ENCODE measurements at places on chromosomes 16 and 17.

DNA sequence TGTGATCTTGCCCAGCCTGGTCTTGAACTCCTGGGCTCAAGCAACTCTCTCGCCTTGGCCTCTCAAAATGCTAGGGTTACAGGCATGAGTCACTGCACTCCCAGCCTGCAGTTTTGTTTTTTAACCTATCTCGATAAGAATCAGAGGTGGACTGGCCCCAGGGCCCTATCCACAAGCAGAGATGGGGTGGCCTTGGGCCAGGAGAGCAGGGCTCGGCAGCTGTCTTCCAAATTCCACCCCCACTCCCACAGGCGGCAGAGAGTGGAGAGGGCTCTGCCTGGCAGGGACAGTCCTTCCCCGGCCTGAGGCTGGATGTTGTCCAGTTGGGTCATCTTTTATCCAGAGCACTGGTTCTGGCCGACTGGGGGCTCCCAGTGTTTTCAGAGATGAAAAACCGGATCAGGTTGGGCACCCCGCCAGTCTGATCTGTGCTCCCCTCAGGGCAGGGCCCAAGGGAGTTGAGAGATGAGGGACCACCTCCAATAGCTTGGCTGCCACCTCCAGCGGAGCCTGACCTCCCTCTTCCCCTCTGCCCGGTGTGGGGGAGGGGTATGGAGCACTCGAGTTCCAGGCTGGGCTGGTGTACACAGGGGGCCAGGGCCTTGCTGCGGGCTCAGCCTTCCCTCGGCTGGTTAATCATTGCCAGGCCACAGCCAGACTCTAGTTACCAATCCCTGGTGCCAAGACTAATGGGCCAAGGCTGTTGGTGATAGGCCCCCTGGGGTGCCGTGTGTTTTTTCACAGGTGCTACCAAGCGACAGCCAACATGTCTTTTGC lies 30.3 kb upstream of the MYO15B start:
- no peak for DNase-seq

GRCh38 chr17:4940555-4941318 lies 669 bp downstream of the RNF167 start:
- no peak for DNase-seq

- peak; percentile 57 for DNase-seq
Observed at GRCh38 chr16:83955218-83956130, 2.4 kb downstream of the OSGIN1 start.

DNA sequence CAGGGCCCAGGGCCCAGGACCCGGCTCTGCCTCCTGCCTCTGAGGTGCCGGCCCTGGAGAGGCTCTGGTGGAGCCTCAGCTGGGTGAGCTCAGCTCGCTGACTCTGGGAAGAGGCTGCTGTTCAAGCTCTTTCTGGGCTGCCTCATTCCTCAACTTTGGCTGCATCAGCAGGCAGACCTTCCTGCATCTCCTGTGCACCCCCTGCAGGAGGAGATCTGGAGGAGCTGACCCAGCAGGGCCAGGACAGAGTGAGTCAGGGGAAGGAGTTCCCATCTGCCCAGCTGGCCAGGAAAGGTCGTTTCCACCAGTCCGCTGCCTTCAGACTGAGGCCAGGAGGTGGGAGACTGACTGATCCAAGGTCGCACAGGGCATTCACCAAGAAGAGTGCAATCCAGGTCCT lies 10.7 kb downstream of the CRHR1 start:
- DNase-seq = no peak

DNA sequence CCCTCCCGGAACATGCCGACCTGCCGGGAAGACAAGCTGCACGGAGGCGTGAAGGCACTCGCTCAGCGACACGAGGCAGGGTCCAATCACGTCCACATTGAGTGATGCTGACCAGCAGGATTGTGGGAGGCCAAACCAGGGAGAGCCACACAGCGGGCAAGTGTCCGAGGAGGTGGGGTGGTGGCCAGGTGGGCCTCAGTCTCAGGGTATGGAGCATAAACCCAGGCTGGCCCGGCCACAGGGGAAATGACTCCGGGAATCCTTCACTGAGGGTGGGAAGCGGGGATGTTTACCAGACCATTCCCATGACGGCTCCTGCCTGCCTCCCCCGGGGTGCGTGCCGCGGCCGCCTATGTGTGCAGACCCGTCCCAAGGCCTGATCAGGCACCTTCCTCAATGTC lies 62.5 kb downstream of the RPH3AL start:
- no peak for DNase-seq

DNA sequence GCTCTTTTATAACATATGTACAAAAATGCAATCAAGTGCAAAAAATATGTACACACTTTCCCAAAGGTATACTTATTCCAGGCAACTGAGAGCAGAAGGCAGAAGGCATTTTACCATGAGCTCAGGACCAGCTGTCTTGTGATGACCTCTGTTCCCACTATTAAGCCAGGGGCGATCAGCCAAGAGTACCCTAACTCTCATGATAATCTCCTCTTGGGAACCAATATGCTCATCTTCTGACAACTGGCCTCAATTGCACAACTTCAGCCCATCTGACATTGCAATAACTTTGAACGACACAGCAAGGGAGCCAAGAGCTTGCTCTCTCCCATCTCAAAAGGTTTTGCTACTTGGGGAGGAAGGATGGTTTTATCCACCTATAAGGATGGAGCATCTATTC lies 471.9 kb downstream of the HS3ST3B1 start:
- no peak for DNase-seq

DNA sequence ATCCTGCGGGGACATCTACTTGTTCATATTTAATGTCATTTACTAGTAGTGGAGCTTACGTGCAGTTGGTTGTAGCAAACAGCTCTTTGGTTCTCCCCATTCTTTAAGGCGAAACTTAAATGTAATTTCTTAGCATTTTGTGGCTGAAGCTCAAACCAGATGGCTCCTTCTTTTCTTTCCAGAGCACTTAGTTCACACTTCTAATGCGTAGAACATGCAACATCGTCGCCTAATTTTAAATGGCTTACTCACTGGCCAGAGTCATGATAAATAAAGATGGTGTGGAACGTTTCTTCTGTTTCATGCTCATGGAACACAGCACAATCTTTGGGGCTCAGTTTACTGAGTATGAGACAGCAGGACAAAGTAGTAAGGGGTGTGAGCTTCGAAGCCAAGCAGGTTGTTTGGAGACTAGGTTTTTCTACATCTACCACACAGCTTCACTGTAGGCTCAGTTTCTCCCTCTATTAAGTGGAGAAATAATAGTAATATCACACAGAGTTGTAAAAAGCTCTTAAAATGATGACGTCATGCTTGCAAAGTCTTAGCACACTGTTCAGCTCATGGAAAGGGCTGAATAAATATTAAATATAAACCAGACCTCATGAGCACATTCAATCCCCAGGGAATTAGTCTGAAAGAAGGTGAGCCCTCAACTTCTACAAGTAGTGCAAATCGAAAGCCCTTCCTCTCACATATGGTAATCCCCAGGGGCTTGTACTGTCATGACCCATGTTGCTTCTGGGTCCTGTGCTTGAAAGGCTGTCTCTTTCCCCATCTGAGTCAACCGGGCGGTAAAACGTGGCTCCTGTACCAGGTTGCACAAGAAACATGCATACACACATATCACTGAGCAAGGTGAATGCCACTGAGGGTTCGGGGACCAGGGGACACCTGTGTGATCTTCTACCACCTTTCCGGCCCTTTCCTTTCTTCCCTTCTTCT lies 384.3 kb downstream of the CDH13 start:
- DNase-seq = no peak

- no peak for DNase-seq
Observed at GRCh38 chr16:46832757-46833459, 1.9 kb upstream of the C16orf87 start.

- DNase-seq = peak; percentile 13
Observed at GRCh38 chr17:10661437-10661836, 4.3 kb upstream of the MYH3 start.

- no peak for DNase-seq
Observed at GRCh38 chr16:87177673-87178072, 139.5 kb downstream of the C16orf95 start.

DNA sequence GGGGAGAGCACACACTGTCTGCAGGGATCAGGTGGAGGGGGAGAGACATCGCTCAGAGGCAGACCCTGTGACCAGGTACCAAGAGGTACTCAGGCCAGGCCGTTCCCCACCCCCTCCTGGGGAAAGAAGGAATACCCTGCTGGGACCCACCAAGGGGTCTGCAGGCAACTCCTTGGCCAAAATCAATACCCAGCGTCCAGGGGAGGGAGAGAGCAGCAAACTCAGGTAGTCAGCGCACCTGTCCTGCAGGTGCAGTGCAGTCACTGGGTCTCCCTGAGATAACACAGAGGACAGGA lies 57.5 kb upstream of the DOC2B start:
- no peak for DNase-seq

GRCh38 chr17:11651089-11651488 lies 52.8 kb downstream of the DNAH9 start:
- no peak for DNase-seq

- DNase-seq = no peak
Observed at GRCh38 chr17:57706761-57707160, 38.3 kb downstream of the CCDC182 start.

- DNase-seq = no peak
Observed at GRCh38 chr16:84270071-84270470, 24.6 kb upstream of the WFDC1 start.

GRCh38 chr17:27455914-27456680 lies at the start of gene KSR1:
Gene KSR1 (plus strand): TSS chr17:27456448. CDS start chr17:27456644, 196 bp downstream.
- DNase-seq = peak; percentile 72

DNA sequence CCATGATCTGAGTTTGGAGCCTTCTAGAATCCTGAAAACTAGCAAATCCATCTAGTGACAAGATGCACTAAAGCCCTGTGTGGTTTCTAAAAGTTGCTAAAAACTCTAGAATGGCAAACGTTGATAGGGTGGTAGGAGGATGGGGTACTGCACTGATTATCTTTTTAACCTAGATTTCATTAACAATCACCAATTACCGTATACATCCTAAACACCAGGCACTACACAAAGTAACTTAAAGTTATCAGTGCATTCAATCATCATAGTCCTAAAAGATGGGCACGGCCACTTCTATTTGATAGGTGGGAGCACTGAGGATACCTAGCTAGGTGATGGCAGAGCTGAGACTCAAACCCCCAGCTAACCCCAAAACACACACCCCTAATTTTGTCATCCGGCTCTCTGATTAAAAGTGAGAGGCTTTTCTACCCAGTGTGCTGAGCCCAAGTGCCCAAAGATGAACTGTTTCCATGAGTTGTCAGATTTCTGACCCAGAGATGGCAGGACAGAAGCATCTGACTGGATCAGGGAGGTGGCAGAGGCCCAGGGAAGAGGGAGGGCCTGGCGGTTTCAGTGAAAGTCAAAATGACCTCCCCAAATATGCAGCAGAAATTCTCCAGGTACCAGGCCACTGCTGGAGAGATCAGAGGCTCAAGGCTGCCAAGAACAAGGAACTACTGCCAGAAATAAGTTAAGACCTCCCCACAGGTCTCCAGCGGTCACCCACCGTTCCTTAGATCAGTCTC lies 396.8 kb downstream of the SOX9 start:
- DNase-seq = no peak

DNA sequence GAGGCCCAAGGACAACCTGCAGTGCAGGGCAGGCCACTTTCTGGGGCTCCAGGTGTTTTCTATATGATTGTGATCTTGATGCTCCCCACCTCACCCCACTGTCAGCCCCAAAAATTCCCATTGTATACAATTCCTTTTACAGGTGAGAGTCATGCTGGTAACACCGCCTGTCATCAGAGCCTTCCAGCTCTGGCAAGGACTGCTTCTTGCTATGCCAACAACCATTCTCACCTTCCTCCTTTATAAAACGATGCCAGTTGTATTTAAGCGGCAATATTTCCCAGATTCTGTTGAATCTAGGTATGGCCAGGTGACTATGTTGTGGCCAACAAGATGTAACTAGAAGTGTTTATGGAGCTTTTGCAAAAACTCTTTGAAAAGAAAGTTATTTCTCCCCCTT lies 30.4 kb upstream of the CALB2 start:
- no peak for DNase-seq

DNA sequence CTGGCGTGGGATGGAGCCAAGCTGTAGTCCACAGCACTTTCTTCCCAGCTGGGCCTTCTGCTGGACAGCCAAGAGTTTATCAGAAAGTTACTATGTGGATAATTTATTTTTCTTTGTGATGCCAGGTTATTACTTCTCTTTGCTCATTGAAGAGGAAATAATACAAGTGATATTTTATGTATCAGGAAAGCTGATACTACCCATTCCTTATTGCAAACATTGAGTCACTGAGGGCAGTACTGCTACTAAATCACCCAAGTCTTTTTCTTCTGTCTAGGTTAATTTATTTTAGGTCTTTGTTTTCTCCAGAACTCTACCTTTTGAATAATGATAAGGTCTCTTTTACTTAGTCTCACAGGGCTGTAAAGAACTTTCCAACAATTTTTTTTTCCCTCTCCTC lies 8.3 kb downstream of the NUP93 start:
- no peak for DNase-seq

DNA sequence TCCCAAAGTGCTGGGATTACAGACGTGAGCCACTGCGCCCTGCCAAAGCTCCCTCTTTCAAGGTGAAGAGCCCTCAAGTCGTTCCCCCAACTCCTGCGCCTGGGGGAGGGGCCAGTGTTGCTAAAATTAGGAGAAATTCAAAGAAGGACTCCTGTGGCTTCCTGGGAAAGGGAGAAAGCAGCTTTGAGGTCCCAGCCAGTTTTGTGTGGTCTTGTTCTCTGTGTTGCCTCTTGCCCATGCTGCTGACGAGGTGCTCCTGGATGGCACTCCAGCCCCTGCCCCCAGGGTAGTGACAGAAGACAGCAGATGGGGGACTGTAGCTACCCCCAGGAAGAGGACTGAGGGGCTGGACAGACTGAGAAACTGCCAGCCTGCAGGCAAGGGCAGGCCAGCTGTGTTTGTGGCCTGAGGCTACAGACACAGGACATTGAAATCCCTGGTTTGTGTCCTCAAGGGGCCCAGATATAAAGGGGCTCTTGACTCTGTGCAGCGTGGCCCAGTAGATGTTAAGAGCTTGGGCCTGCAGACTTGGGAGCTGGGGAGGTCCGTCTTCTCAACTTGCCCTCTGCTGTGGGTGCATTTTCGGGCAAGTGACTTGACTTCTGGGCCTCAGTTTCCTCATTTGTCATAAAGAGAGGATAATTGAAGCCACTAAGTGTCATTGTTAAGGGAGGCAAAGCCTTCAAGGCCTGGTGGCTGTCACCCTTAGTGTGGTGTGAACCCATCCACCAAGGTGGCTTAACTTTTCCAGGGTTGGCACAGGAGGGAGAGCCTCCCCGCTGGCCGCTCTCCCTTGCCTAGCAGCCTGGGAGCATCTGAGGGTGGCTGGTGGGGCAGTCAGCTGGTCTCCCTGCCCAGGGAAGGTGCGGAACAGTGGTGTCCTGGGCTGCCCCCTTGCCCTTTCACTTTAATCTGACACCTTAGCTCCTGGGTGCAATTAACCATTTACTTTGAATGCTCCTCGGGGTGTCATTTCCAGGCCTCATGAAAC lies 4.1 kb downstream of the UBALD2 start:
- no peak for DNase-seq
